CD8-positive, alpha-beta T cell (primary cell): ENCODE measurements at places on chromosomes 5 and 9. TPM values are rescaled to one million over a fixed set of nuclear protein-coding genes. Genes with fewer than 3 reads are reported as not detected.

- no peak for DNase-seq
Observed at GRCh38 chr5:105632043-105632442, 2038.7 kb downstream of the EFNA5 start.

DNA sequence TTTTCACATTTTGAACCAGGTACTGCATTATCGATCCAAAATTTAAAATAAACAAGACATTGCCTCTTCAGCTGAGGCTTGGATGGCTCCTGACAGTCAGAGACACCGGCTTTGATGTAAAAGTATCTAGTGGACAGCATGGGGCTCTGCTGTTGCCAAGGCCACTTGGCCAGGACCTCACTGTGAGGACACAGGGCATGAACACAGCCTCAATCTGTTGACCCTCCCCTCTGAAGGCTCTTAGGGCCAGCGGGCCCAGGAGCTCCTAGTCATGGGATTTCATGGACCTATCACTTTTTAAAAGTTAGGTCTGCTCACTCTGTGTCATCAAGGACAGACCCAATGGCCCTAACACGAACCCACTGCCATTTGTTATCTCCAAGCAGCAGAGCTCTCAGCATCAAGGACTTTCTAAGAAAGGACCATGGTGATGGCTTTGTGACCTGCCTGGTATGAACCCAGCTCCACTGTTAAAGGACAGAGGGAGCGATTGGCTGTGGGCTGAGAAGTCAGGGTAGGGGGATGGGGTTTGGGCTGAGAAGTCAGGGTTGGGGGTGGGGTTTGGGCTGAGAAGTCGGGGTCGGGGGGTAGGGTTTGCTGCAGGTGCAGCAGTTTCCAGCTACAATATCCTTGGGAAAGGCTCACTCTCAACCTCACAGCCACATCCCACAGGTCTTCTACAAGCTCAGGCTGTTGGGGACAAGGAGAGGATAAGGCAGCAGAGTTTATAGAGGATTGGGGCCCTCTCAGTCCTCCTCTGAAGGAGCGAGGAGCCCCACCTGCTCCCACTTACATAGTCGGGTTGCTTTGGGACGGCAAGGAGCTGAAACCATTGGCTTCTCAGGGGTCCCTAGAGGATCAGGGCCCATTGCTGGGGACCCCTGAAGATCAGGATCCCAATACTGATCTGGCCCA, 146.8 kb downstream of the BARX1 start:
- DNase-seq = no peak

Gene SMIM33
- not detected for total RNA-seq

GRCh38 chr5:41148448-41148847, 64.9 kb downstream of the C6 start:
- DNase-seq = no peak

DNA sequence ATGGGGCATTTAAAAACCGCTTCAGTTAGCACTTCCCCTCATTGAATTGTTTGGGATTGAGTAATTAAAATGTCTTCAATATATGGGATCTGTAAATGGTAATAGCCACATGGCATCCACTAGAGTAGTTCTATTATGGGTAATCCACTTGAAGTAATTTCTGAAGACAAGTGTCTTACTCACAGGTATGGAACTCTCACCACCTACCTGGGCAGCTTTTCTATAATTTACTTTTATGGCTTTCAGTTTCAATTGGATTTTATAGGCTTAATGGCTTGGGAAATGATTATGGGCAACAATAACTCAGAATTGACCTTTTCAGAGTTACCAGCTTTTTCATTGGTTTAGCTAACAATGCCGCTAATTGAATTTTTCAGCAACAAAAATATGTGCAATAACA, 597.9 kb downstream of the PTPRD start:
- DNase-seq = no peak

Gene PLEKHG4B
- not detected for total RNA-seq

Gene SHC3
- not detected for total RNA-seq

Gene NKD2
- total RNA-seq = 0.33 TPM

Gene LPCAT1
- total RNA-seq = 29.1 TPM

GRCh38 chr5:43567967-43568366, 11.1 kb upstream of the PAIP1 start:
- no peak for DNase-seq

Gene SEMA6A
- not detected for total RNA-seq

- no peak for DNase-seq
Observed at GRCh38 chr5:155587458-155587857, 573.9 kb downstream of the KIF4B start.

DNA sequence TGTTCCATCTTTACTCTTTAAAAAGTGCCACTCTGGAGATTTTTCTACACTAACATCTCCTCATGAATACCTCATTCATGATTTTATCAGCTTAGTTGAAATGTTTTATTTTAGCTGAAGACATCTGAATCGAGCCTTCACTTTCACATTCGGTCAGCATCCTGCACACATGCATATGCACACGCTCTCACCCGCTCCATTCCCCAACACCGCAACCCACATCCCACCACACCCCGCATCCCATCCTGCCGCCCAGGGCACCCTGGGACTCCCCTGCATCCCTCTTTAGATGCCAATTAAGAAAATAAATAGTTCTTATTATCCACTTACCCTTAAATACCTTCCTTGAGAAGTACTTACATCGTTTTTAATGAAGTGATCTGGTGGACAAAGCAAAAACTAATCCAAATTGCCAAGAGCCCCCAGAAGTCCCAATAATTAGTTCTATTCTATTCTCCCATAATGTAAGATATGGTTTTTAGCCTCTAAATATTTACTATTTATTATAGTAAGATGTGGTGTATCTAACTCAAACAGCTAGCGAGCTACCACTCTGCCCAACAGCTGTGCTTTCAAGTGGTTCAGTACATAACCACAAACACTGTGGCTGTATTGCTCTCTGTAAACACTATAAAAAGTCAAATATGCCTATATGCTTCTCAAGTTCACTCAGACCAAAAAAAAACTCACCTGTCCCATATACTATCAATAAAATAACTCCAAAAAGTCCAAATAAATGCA, 38.2 kb downstream of the GZMK start:
- DNase-seq = peak; percentile 29

- DNase-seq = no peak
Observed at GRCh38 chr5:76104027-76104426, 20.8 kb downstream of the SV2C start.

DNA sequence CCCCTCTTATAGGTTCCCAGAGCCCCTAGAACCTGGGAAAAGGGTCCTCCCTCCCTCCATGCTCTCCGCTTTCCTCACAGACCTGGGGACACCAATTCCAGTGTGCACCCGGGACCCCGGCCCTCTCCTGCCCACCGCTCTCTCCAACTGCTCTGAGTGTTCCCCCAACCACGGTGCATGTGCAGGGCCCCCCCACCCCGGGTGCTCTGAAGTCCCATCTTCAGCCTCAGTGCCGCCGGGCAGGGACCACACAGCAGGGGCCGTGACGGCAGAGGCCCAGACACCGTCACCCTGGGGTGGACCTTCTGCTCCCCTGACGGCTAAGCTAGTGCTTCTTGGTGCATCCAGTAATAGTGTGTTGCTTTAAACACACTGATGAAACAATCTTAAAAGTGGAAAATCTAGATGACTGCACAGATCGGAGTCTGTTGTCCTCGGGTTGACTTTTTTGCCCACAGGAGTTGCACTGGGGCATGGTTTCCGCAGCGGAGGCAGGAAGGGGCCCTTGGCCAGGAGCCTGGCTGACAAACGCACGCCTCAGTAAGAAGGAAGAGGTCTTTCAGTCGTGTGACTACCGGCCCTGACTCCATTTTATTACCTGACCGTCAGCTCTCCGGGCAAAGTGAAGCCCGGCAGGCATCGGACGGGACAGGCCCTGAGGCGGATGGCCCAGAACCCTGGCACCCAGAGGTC, 36.2 kb upstream of the SLC6A3 start:
- DNase-seq = no peak

GRCh38 chr5:144196612-144197011, 25.9 kb downstream of the KCTD16 start:
- no peak for DNase-seq

GRCh38 chr5:88322785-88323184, 54.1 kb upstream of the TMEM161B start:
- no peak for DNase-seq

Gene SLC22A4
- total RNA-seq = 1.0 TPM

Gene C5orf34
- total RNA-seq = 0.95 TPM

DNA sequence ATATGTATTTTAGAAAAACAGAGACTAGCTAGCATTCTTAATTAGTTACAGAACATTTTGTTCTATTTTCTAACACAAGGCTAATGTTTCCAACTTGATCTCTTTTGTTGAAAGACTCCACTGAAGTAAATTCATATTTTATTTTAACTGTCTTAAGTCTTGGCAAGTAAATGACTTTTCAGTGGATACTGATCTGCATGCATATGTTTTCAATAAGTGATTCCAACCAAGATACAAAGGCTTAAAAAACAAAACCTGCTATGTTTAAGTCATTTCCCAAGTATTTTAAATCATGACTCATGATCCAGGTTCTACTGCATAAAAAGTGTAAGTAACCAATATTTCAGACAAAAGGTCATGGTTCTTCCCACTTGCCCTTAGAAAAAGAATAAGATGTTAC, 5.7 kb downstream of the CDO1 start:
- DNase-seq = no peak

DNA sequence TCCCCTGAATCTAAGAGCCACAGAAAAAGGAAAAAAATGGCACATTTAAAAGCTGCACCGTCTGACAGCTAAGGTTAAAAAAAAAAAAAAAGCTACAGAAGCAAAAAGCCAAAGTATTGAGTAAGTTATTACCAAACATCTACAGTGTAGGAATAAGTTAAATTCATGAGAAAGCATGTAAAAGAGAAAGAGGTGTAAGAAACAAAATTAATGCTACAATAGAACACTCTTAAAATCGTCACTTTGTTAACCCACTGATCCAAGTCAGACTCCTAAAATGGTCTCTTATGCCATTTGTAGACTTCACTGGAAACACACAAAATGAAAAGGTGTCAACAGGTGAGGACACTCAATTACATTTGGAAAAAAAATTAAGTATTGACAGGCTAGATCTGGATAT, 120.2 kb downstream of the SSBP2 start:
- no peak for DNase-seq

DNA sequence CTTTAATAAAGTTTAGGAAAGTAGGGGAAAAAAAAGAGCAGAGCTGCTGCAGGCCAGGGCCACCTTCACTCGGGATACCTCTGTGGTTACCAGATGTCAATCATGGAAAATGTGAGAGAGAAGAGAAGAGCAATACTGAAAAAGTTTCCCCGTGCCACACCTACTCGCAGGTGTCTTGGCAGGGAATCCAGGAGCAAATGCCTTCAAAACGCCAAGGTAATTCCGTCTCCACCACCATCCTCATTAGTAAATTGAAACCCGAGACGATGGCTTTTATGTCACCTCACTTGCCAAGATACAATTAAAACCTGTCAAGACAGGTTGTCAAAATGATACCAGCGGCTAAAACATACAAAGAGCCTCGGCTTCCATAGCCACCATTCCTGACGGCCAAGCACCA, 49.7 kb downstream of the FAM81B start:
- no peak for DNase-seq

Gene MELK
- total RNA-seq = not detected

DNA sequence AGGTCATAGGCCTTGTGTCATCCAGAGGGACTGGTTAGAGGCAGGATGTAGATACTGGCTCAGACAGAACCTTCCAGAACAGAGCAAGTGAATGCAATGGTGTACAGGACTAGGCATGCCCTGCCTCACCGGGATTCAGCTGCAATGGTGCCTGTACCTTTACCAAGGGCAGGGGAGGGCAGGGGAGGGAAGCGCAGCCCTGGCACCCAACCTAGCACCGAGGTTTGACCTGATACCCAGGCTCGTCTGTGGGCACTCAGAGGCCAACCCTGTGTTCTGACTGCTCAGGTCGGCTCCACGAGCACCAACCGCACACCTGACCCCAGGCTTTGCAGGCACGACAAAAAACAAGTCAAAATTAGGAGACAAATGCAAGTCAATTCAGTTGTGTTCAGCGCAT, 47.3 kb upstream of the GFPT2 start:
- DNase-seq = no peak

GRCh38 chr9:90770927-90771326, 30.7 kb upstream of the SYK start:
- no peak for DNase-seq

DNA sequence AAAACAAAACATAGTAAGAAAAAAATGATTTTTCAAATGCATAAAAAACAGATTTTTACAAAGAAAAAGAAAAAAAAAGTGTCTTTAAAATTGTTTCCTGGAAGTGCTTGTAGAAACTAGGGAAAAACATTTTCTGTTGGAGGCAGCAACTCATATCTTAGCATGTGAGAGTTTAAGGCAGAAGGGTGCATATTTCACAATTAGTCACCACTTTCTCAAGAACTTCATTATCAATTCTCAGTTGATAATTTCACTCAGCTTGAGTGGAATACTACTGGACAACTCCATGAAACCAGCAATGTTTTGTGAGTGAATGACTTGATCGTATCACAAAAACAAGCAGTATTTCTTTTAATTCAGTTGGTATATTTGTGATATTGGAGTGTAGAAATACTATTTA, 508.3 kb upstream of the DAB2 start:
- DNase-seq = no peak

Gene ROR2
- 0.43 TPM for total RNA-seq

DNA sequence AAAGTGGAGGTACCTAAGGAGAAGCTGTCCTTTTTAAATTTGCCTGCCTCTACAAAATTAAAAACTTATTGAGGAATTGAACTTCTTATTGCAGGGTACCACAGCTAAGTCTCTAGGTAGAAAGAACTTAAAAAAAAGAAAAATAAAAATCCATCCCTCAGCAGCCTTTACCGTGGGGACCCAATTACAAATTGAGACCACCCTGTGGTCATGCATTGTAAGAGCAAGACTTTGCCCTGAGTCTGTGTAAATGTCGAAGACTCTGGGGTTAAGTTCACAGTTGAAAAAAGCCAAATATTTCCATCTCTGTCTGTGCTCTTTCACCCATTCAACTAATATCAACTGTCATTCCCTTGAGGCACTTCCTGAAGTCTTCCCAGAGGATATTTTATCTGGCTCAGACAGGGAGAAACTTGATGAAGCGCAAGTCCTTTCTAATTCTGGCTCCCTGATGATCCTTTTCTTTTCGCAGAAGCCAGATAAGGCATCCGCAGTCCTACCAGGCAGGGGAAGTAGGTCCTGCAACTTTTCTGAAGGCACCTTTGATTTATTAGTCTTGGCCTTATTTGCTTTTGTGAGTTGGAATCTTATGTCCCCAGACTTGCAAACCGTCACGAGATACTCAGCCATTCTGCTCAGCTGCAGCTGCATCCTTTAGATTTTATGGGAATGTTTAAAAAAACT, 323.8 kb upstream of the WWC1 start:
- no peak for DNase-seq

GRCh38 chr5:29169886-29170285, 2023.6 kb upstream of the CDH6 start:
- no peak for DNase-seq

DNA sequence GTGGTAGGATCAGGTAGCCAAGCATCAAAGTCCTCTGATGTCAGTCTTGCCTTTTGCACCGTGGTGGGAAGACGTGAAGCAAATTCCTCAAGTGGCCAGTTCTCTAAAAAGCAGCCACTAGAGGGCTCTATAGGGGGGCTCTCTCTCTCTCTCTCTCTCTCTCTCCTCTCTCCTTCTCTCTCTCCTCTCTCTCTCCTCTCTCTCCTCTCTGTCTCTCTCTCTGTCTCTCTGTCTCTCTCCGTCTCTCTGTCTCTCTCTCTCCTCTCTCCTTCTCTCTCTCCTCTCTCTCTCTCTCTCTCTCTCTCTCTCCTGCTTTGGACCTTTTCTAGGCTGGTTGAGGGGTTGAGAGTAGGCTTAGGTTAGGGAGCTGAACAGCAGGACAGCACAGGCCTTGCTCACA, 13.9 kb upstream of the OSMR start:
- DNase-seq = peak; percentile 7

GRCh38 chr5:176784218-176785165, 25.9 kb upstream of the UNC5A start:
- no peak for DNase-seq
